ENCODE measurements at places on chromosomes 5 and 9. TPM values are rescaled to one million over a fixed set of nuclear protein-coding genes. Genes with fewer than 3 reads are reported as not detected.

DNA sequence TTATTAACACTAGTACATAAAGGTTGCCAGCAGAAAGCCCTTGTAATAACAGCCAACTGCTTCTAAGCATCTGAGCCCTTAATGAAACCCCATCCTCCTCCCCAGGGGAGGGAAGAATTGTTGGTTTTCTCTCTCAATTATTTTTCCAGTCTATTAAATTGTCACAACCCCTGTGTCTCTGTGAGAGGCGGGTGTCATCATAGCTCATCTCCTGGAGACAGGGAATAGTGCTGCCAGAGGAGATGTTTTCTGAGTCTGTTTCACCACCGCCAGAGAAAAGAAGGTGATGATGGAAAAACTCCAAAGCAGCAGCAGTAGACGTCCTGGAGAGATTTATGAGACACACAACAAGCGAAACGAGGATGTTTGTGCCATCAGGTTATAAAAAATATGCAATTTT is 271.1 kb upstream of the NMUR2 start:
- DNase-seq: no peak

DNA sequence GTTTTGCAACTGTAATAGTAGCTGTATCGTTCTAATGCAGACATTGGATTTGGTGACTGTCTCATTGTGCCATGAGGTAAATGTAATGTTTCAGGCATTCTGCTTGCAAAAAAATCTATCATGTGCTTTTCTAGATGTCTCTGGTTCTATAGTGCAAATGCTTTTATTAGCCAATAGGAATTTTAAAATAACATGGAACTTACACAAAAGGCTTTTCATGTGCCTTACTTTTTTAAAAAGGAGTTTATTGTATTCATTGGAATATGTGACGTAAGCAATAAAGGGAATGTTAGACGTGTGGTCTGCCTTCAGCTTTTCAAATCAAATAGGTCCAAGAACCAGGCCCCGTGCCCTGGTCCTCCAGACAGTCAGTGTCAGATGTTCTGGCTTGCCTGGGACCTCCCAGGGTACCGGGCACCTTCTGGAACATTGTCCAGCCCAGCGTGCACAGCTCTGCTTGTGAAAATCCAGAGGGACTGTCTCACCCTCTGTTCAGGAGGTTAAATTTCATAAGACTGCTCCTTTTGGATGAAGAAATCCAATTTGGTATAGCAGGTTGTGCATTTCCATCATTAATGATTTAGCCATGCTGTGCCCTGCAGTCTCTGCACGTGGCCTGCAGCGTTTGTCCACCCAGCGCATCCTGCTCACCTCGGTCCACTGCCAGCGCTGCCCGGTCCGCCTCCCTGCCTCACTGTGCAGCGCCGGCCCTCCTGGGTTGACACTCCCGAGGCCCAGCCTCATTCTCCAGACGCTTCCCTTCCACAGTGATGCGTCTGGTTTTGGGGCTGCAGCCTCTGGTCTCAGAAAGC is 6.6 kb upstream of the AHRR start:
- no peak for DNase-seq

GRCh38 chr5:305459-305858 is 16.1 kb upstream of the AHRR start:
- DNase-seq: no peak

DNA sequence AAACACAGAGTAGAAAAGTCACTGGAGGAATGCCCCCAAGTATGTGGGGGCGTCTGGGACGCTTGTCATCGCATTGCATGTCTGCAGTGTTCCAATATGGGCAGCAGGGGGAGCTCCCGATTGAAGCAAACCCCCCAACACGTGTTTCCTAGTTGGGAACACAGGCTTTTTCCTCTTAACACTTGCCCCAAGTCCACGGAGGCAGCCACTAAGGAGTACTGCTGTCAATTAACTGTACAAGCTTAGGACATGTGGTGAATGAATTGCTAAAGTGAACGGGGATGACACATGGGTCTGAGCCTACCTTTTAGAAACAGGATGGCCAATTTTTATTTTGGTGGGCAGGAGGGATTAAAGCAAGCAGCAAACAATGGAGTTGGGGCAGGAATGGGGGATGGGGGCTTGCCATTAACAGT is 2.2 kb downstream of the GABRB2 start:
- no peak for DNase-seq

STK32A gene
- 0.38 TPM for total RNA-seq

GRCh38 chr5:31157720-31158119 is 35.8 kb upstream of the CDH6 start:
- DNase-seq: no peak

HEXB gene
- 76.4 TPM for total RNA-seq

GRCh38 chr9:107102011-107102410 is 181.1 kb upstream of the RAD23B start:
- no peak for DNase-seq

DNA sequence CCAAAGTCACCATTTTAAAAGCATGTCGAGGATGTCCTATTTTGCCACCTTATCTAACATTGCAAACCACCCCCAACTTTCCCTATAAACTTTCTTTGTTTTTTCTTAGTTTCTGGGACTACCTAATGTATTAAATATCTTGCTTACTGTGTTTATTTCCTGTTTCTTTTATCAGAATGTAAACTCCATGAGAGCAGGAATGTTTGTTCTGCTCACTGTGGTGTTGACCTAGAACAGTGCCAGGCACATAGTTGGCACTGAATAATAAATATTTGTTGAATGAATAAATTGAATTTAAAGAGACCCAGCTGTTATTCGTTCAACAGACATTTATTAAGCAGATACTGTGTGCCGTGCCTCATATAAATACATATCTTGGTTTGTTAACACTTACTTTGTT is 35.2 kb downstream of the MACIR start:
- no peak for DNase-seq

DNA sequence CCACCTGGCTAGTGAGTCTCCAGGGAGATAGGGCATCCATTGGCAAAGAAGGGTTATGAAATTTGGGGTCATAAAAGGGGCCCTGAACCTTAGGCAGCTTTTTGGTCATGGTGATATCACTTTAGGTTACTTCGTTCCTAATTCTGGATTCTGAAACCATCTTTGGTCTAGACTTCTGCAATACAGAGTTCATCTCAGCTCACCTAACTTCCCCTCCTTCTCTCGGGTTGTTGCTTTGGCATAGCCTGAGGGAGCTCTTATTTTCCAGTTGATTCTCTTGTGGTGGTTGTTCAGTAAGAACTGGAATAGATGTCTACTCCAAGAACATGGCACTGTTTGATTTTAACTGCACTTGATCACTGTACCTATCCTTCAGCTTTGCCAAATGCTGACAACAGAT is 148.9 kb upstream of the RUSC2 start:
- DNase-seq: no peak

GRCh38 chr5:80854583-80854982 is 105.6 kb upstream of the RASGRF2 start:
- DNase-seq: no peak

NEURL1B gene
- 12.5 TPM for total RNA-seq
